Central memory CD4-positive, alpha-beta T cell (primary cell): ENCODE measurements at places on chromosomes 2 and 18.

GRCh38 chr18:37368110-37368954 lies 197.3 kb downstream of the CELF4 start:
- DNase-seq = no peak

GRCh38 chr2:176984987-176985386 lies 227.6 kb upstream of the HNRNPA3 start:
- DNase-seq = no peak

DNA sequence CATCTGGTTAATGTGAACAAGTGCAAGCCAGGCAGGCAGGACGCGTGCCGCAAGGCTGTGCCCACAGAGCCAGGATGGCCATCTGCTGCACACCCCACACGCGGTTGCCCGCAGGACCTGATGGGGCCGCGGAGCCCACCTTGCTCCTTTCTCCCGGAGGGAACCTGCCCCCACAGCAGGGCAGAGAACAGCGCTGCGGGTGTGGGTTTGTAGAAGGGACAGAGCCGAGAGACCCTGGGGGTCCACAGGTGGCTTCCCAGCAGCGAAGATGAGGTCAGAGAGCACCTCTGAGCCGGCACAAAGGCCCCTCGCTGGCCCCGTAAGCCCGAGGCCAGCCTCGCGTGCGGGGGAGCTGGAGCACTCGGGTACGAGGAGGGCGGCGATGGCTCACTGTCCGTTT lies 460.8 kb upstream of the SALL3 start:
- DNase-seq = no peak

DNA sequence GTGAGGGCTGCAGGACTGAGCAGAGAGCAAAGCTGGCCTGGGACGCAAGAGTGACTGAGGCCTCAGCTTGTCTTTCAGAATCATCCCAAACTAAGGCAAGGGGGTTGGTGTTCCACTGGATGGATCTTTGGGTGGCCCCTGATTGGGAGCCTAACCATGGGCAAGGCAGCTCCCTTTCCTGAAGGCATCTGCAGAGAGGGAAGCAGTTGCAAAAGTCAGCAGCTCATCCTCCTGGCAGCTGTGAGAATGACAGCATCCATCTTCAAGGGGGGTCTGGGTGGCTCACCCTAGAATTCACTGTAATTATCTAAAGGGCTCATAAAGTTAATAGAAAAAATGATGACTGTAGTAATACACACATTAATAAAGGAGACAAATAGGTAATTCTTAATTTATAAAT lies 46.5 kb upstream of the RAB31 start:
- no peak for DNase-seq

DNA sequence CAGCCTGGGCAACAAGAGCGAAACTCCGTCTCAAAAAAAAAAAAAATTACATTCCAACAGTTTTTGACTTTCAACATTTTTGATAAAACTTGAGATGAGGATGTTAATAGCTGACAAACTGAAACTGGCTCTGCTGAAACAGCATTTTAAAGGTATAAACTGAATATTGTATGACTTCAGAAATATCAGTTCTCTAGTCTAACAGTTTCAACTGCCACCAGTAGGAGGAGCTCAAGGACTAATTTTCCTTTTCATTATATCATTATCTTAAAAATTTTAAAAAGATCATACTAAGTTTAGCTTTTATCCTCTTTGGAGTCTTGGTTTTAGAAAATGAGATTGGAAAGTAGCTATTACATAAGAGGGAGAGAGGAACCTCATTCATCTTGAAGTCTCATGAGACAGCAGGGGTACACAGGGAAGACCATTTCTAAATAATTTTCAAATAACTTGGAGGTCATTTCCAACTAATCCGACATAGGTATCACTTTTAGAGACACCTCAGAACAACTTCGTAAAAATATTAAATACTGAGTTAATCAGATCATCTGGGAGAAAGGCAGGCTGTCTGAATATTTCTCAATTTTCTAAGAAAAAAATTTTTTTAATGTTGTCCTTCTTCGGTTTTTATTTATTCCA lies 37.6 kb upstream of the MCM6 start:
- DNase-seq = peak; percentile 55

- no peak for DNase-seq
These were observed 157.0 kb downstream of the MGAT5 start for GRCh38 chr2:134410831-134411231.

DNA sequence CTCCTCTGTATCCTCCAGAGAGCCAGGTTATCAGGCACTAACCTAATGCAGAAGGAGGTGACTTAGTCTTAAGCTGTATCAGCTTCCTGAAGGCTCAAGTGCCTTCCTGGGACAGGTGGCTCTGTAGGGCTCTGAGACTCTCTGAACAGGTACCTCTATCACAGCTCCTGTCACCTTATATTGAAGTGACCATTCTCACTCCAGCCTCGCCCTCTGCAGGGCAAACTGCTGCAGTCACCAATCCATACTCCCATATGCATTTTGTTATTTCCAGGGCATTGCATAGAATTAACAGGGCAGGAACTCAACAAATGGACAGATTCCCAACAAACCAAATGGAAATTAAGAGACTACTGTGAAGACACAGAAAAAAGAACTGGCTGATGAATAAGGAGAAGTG lies 203.0 kb upstream of the REV1 start:
- no peak for DNase-seq

GRCh38 chr18:7760967-7761948 lies 194.1 kb downstream of the PTPRM start:
- no peak for DNase-seq

GRCh38 chr2:237101118-237101979 lies 15.7 kb downstream of the COPS8 start:
- DNase-seq = no peak

GRCh38 chr2:62663920-62664795 lies 41.4 kb upstream of the EHBP1 start:
- no peak for DNase-seq

DNA sequence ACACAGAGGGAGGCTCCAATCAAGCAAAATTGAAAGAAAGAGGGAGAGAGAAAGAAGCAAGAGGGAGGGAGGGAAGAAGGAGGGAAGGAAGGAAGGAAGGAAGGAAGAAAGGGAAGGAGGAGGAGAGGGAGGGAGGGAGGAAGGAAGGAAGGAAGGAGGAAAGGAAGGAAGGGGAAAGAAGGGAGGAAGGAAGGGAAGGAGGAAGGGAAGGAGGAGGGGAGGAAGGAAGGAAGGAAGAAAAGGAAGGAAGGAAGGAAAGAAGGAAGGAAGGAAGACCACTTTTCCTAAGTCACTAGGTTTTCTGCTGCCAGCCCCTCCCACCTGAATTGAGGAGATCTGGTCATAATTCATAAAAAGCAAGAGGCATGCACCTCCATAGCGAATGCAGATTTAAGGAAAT lies 287.0 kb downstream of the SP3 start:
- no peak for DNase-seq

DNA sequence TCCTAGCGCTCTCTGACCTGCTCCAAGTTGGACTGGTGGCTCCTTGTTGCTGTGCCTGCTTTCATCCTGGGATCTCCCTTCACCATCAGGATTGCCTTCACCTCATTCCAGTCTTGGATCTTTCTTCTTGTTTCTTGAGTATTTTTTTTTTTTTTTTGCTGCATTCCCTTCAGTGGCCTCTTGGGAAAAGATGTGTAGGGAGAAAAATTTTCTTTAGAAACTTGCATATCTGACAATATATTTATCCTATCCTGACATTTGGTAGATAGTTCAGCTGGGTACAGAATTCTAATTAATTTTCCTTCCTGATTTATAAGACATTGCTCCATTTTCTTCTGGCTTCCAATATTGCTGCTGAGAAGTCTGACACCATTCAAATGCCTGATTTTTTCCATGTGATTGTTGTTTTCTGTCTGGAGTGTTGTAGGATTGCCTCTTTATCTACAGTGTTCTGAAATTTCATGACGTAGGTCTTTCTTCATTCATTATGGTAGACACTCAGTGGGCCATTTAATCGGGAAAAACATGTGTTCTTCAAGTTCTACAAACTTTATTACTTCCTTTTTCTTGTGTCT lies 23.0 kb upstream of the IL1A start:
- DNase-seq = no peak
